ENCODE measurements at places on chromosomes 11 and 22.

DNA sequence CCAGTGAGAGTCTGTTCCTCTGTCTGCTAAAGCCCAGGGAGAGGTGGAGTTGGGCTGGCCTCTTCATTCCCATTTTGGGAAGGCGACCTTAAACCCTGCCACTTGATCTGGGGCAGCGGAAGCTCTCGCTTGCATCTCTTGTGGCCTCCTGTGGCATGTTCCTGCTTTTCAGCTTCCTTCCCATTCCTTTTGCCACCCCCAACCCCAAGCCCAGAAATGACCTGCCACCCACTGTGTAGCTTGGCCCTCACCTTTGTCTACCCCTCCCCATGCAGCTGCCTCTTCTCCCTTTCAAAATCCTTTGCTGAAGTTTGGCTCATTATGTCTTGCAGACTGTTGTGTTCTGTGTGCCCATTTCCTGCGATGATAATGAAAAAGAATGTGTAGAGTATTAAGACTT lies 110.2 kb downstream of the DBX1 start:
- DNase-seq = no peak

- DNase-seq = no peak
These were observed 4.7 kb upstream of the KDM2A start for GRCh38 chr11:67114275-67114896.

GRCh38 chr22:23060612-23061400 lies 9.5 kb upstream of the GNAZ start:
- no peak for DNase-seq

- DNase-seq = no peak
These were observed 46.0 kb upstream of the WNT7B start for GRCh38 chr22:46022881-46023512.
